ENCODE measurements at places on chromosomes 4 and X.

DNA sequence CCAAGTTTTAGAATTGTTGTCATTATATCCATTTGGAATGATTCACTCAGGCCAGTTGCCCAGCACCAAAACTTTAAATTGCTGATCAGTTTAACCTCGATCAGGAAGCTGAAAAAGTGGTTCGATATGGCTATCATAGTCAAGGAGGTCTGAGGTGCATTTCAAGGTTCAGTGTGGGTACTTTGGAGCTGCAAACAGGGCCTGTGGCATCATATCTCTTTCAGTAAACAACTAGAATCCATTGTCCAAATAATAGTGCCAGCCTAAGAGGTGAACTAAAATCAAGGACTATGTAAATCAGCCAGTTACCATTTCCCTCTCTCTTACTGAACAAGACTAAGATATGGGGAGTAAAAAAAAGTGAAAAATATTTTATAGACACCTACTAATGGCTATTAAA is 14.2 kb downstream of the TMEM47 start:
- DNase-seq = no peak

- DNase-seq = no peak
These were observed 51.9 kb upstream of the SLC6A14 start for GRCh38 chrX:116384406-116384954.

DNA sequence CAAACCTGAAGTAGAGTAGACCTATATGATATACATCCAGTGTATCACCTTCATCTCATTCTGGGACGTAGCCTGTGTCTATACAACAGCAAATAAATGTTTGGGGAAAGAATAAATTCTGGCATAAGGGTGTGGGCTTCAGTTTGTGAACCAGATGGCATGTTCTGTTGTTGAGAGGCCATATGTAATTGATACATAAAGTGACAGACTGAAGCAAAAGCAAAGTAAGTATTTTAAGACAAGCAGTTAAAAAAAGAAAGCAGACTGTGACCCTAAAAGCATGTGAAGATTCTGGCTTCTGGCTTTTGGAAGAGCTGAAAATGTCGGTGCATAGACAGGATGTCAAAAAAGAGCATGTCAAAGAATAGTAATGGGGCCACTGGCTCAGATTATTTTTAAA is 22.9 kb downstream of the MID2 start:
- no peak for DNase-seq

GRCh38 chr4:8289151-8289750 is 19.7 kb downstream of the HTRA3 start:
- no peak for DNase-seq

- peak; percentile 83 for DNase-seq
These were observed 10.7 kb upstream of the HCCS start for GRCh38 chrX:11100281-11101035.

- no peak for DNase-seq
These were observed 962.5 kb downstream of the RPA4 start for GRCh38 chrX:97846228-97846627.

DNA sequence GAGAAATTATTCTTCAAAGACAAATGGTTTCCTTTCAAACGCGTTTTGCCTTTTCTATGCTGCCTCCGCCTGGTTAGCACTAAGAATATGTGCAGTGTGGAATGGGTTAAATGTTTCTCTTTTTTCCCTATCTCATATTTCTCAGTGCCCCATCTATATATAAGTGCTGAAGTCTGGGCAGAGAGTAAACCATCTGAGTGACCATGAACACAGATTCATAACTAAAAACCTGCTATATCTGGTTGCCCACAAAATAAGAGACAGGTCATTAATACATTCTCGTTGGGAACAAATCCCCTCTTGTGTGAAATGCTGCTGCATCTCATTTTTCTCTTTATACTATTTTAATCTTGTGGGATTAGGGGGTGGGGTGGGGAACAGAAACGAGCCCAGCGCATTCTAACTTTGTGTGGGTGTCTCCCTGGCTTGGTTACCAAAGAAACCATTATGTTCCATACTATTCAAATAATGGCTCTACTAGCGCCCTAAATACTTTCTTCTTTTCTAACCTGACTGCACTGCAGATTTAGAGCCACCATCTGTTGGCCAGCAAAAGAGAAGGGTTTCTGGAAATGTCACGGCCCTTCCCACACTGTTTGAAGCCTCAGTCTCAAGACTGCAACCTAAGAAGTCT is 42.2 kb upstream of the PTCHD1 start:
- no peak for DNase-seq

DNA sequence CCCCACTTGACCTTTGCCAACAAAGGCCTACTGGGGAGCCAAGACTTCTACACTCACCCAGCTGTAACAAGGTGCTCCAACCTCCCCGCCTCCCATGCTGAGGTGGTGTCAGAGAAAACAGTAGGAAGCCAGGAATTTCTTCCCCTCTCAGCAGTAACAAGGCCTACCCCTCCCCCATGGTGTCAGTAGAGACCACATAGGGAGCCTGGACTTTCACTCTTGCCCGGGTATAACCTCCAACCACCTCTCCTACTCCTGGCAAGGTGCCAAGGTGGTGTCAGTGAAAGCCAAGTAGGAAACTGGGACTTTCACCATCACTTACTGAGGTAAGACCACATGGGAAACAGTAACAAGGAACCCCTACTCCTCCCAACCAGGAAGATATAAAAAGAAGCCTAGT is 93.1 kb downstream of the SLC16A2 start:
- no peak for DNase-seq

- DNase-seq = peak; percentile 30
These were observed 56.5 kb downstream of the NSD2 start for GRCh38 chr4:1927675-1928074.

- DNase-seq = no peak
These were observed 122.1 kb upstream of the GNPDA2 start for GRCh38 chr4:44848466-44848865.

DNA sequence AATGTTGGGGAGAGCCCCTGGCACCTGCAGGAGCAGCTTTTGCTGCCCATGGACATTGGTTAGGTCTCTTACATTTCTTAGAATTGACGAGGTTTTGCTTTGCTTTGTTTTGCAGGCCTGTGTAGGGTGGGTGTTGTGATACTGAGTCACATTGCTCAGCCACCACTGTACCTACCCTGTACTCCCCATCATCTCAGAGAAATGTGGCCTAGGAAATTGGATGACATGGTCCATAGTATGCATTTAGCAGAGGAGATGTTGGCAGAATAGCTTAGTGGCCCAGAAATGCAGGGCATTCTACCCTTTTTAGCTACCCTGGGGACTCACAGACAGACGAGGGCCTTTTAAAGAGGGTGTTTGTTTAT is 43.7 kb downstream of the IL21 start:
- no peak for DNase-seq

GRCh38 chr4:138636781-138637180 is 378.8 kb upstream of the NOCT start:
- DNase-seq = no peak

GRCh38 chrX:77442728-77443127 is 4.5 kb upstream of the FGF16 start:
- peak; percentile 58 for DNase-seq

DNA sequence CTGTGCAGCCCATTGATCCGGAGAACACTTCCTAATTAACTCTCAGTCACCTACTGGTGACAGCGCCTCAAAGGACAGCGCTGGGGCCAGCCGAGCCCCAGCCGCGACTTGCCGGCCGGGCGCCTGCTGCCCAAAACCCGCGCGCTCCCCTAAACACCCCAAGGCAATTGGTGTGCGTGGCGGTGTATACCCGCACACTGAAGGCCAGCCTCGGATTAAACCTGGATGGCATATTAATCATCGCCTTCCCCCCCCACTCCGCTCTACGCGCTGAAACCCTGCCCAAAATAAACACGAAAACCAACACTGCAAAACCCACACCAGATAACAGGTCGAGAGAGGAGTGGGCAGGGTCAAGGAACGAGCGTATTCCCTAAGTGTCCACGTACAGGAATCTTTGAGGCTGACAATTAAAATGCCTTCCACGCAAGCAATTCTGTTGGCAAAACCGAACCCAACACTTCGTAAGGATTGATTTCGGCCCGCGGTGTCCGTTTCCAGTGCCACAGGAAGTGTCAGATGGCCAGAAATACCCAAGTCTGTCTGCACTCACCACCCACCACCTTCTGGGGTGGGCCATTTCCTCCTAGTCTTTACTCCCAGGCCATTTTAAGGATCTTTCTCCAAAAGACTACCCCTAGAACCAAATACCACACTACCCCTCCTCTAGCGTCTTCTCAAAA is 2.7 kb downstream of the BCOR start:
- DNase-seq = no peak

GRCh38 chr4:133152831-133153481 is 3.9 kb downstream of the PCDH10 start:
- no peak for DNase-seq

DNA sequence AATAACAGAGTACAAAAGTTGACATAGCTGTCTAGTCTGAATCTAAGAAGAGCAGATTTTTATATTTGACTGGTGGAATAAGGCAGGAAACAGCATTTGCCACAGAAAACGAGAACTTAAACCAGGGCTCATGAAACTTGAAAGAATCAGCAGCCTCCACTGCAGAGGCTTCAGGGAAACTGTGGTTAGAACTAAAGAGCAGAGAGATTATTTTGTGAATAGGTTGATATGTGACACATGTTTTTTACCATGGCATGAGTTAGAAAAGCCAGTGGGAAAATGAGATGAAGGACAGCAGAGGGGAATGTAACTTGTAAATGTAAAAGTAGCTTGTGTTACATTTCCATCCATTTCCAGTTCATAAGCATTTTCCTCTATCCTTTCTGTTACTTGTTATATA is 63.7 kb upstream of the CAMK2D start:
- DNase-seq = no peak

DNA sequence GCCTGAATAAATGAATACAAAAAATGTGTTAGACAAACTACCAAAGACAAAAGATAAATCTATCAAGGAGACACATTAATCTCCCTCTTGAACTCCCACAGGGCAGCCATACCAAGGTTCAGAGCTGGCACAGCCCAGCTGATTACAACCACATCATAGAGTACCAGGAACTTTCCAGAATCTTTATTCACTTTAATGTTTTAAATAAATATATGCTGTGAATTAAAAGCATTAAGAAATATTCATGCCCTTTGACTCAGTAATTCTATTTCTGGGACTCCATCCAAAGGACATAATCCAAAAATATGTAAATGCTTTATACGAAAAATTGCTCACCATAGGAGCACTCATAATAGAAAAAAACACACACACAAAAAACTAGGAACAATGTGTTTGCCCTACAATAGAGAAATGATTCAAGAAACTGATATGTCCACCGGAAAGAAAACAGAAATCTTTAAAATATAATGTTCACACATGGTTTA is 126.0 kb downstream of the LDB2 start:
- peak; percentile 92 for DNase-seq

- no peak for DNase-seq
These were observed 113.5 kb downstream of the RNF150 start for GRCh38 chr4:141019768-141020167.

DNA sequence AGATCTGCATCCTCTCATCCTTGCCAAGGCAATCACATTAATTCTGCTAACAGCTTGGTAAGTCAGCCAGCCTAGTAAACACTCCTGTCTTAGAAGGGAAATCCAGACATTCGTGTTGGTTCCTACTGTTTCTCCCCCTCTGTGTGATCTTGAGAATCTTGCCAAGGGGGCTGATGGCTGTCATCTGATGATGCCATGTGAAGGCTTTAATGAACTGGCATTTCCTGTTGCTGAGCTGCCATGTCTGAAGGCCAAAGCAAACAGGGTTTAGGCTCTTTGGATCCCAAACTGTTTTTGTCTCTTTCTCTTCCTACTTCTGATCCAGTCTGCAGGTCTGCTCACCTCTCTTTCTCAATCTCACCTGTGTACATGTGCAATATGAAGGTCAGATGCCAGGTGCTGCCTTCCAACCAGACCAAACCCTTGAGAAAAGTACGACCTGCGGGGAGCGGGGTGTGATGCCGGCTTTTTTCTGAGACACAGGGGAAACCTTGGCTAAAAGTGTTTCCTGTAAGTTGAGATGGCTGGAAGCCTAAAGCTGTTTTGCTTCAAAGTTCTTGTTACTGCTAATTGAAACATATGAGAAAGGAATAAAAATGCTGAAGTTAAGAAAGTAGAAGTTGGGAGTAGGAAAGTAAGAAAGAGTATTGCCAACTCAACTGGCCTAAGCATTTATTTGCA is 532.9 kb downstream of the ANKRD50 start:
- peak; percentile 46 for DNase-seq

- DNase-seq = no peak
These were observed 6.8 kb upstream of the VSIG4 start for GRCh38 chrX:66046612-66047235.

DNA sequence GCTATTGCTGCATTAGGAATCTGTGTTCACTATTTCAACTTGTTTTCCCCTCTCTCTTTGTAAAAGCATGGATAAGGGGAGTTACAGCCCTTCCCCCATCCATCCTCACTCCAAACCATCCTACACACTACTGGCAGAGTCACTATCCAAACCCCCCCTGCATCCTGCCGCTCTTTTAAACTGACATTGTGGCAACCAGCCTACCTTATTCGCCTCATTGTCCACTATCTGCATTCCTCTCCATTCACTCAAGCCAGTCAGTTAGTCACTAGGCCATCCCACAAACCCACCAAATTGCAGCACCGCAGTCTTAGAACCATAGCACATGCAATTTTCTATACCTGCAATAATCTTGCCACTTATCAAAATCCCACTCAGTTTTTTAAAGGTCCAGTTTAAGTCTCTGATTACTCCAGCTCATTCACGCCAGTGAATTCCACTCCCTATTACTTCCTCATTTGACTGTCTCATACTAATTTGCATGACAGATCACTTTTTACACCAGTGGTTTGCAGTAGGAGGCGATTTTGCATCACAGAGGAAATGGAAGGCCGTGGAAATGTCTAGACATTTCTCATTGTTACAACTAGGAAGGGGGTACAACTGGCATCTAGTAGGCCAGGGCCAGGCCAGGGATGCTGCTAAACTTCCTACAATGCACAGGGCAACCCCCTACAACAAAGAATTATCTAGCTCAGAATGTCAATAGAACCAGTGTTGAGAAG is 181.8 kb downstream of the HS6ST2 start:
- no peak for DNase-seq

- DNase-seq = no peak
These were observed 208.7 kb downstream of the ADGRL3 start for GRCh38 chr4:61408861-61409260.
